ENCODE measurements at places on chromosomes 3 and 15.

DNA sequence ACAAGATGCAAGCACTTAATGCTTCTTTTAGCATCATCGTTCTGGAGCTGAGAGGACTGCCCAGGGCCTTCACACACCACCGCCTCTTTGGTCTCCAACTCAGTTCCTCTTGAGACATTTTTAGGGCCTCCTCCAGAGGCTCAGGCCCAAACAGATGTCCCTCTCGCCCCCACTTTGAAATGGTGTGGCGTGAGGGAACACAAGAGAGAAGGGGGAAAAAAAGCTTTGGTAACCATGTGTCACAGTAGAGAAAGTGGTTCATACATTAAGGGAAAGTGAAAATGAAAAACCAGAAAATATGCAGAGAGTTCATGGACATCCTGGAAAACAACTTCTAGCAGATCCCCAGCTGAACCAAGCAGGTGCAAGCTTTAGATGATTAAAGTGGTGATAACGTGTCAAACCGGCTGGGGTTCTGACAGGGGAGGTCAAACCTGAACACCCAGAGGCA lies 33.1 kb upstream of the FOXP1 start:
- DNase-seq, result no peak

DNA sequence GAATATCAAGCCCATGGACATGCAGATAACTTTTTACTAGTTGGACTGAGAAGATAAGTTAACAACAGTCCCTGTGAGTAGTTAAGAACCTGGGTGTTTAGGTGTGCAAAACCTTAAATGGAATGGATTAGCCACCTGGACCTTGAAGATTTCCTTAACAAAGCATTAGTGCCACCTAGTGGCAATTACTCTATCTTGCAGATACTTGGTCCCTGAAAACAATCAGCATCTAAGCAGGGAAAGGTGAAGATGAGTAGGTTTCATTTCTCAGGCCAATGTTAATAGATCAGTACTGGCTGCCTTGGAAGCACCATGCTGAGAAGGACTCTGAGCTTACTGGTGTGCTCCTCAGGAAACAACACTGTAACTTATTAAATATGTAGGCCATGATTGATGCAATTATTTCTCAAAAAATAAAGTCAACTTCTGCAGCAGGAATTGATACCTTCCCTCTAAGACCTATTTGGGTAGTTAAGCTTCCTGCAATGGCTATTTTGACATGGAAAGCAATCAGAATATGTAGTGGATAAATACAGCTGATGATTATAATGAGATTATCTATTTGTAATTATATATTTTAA lies 329.4 kb downstream of the TBC1D5 start:
- DNase-seq, result peak; percentile 26

GRCh38 chr3:98906230-98906629 lies 4.7 kb upstream of the DCBLD2 start:
- no peak for DNase-seq

DNA sequence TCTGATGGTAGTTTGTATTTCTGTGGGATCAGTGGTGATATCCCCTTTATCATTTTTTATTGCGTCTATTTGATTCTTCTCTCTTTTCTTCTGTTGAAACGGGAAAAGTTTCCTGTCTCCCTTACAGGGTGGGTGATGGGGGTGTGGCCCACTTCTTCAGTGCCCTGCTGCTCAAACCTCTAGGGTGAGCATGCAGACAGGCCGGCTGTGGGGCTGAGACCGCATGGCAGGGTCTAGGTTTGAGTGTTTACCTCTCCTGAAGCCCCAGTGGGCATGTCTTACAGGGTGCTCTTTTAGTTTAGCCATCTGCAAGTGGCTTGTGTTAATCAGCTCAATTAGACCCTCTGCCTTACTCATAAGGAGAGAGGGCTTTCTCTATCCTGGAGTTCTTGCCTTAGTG lies 450.0 kb upstream of the EPHA3 start:
- DNase-seq, result no peak

GRCh38 chr15:42121021-42121420 lies 26.7 kb upstream of the PLA2G4D start:
- DNase-seq, result no peak

- DNase-seq, result no peak
Measured at GRCh38 chr3:110743202-110743601, 328.4 kb upstream of the NECTIN3 start.

- no peak for DNase-seq
Measured at GRCh38 chr15:59180945-59181600, 25.6 kb upstream of the LDHAL6B start.

DNA sequence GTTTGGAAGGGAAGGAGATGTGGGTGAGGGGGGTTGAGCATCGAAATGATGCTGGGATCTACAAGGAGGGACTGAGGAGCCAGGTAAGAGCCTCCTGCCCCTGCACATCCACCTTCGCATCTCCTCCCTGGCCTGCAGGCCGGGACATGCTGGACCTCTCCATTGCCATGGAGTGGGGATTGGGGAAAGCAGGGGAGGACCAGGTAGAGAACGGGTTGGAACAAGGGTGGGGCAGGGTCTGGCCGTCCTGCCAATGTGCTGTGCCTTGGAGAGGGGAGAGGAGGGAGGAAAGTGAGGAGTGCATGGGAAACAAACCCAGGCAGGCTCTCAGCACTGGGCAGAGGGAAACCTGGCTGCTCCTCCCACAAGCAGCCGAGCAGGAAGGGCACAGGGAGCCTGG lies 10.6 kb downstream of the PLA2G4B start:
- no peak for DNase-seq

GRCh38 chr3:149163066-149163465 lies 33.6 kb downstream of the HPS3 start:
- no peak for DNase-seq

DNA sequence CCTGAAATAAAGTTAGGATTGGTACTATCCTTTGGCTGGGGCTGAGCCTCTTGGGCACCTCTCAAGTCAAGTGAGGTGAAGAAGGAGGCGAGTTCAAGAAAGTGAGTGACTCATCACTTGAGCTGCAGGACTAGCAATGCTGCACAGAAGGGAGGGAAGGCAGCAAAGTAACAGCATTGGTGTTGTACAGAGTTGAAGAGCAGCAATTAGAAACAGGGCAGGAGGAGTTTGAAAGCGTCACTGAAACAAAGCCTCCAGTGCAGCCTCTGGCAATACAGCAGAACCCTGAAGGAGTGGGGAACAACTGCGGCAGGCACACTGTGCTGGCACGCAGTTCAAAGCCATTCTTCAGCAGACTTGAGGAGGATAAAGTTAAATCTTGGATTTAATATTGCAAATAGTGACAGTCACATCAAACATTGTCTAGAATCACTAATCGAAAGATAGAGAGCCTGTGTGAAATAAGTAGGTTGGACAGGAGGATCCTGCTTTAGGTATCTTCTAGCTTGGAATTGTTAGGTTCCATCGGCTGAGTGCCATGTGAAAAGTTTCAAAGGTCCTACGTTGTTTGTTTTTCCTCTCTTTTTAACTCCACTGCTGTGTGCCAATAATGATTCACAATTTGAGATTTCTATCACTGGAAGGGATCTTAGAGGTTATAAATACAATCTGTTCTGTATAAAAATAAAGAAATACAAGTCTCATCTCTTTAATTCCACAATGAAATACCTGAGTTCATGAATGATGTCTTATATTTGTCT lies 479.8 kb downstream of the NAALADL2 start:
- no peak for DNase-seq

GRCh38 chr15:39920510-39921273 lies 626 bp upstream of the GPR176 start:
- DNase-seq, result peak; percentile 36

DNA sequence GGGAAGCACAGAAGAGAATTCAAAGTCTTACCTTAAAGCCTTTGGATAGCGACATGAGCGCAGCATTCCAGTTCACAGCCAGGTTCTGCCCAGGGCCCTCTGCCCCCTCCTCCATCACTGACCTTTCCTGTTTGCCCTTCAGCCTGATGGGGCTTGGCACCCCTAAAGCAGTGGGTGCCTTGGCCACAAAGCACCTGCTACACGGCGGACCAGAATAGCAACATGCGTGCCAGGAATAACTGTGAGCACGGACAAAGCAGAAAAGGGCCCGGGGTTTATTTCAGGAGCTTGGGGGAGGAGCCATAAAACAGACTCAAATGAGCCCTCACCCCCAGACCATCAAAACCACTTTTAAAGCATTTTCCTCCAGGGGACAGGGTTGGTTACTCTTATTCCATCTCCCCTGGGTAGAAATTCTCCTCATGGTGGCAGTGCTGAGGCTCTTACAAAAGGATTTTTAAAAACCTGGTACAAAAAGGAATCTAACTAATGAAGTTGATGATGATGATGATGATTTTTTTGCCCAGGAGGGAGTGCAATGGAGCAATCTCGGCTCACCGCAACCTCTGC lies 135.4 kb downstream of the KLF13 start:
- DNase-seq, result no peak

DNA sequence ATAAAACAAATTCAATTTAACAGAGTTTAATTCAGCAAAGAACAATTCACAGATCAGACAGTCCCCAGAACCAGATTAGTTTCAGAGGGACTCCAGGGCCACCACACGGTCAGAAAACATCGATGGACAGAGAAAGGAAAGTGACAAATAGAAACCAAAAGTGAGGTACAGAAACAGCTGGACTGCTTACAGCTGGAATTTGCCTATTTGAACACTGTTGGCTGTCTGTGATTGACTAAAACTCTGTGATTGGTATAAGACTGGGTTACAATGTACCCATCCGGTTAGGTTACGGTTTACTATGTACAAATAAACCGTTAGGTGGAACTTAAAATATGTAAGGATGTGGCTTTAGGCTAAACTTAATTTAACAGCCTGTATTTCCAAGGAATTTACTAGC lies 30.3 kb downstream of the MOBP start:
- no peak for DNase-seq

DNA sequence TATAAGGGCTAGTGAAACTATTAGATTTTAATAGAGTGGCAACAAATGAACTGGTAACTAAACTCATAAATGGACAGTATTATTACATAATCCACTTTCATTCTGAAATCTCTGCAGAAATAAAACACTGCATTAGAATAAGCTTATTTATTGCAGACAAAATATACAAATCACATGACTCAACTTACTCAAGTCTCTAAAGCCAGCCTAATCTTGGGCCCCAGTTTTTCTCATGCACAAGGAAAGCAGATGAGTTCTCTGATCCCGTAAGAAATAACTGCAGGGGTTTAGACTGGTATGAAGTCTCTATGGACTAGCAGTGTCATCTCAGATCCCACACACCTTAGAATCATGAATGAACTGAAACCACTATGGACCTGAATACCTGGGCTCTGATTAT lies 5.8 kb downstream of the DLG1 start:
- no peak for DNase-seq

- no peak for DNase-seq
Measured at GRCh38 chr15:38695249-38696108, 130.9 kb upstream of the RASGRP1 start.

DNA sequence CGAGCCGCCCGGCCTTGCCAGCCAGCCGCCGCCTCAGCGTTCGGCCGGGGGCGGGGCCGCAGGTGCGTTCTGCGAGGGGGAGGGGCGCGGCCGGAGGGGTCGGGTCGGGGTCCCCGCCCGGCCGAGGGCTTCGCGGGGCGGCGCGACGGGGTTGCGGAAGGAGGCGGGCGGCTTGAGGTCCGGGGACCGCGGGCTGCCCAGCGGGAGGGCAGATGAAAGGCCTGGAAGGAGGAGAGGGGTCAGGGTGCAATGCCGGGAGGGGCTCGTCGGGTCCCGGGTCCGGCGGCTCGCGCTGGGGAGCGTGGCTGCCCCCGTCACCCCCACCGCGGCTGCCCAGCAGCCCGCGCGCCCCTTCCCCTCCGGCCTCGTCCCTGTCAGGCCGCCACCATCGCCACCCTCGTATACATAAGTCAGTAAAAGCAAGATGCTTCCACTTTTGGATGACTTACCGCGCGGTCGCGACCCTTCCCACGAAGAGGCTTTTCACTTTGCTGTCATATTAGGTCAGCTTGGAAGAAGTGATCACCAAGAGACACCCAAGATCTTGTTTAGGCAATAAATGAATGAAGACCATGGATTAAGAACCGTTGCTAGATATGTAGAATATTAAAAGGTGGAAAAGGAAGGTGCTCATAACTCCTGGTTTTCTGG lies 620 bp upstream of the ANP32A start:
- no peak for DNase-seq

- DNase-seq, result no peak
Measured at GRCh38 chr3:39187372-39188155, 4.8 kb downstream of the XIRP1 start.

DNA sequence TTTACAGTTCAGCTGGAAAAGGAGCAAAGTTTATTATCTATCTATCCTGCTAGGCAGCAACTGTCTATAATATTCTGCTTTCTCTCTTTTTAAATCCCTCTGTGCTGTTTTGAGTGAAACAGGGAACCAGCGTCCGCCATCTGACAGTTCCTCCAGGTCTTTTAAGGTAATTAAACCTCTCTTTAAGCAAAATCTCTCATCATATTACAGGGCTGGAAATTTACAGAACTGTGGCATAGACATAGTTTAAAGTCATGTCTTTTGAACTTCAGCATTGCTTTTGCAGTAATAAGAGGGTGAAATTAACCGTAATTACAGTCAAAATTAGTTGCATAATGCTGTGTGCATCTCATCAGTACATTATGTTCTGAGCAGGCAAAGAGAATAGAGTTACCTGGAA lies 263.4 kb upstream of the KCNMB2 start:
- no peak for DNase-seq

- no peak for DNase-seq
Measured at GRCh38 chr3:56144805-56145204, 323.5 kb downstream of the ERC2 start.

- DNase-seq, result no peak
Measured at GRCh38 chr3:120649830-120650233, 32.2 kb downstream of the HGD start.

DNA sequence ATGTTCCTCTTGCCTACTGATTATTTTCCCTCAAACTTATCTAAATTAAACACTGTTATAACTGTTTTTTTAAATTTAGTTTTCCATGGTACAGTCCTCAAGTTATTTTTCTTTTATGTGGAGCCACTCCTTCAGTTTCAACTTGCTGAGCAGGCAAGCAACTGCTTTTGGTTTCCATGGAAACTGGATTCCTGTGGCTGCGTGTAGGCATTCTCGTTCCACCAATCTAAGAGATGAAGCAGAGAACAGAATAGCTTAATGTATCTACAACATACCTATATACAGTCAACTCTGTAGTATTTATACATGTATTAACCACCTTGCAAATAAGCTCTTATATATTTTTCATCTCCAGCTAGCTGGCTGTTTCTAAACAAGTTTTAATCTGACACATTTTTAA lies 25.8 kb upstream of the ANXA2 start:
- no peak for DNase-seq
